ENCODE measurements at places on chromosomes 1 and 21.
A peak's percentile ranks its signal among the peaks of the same experiment; 100 is the strongest.

DNA sequence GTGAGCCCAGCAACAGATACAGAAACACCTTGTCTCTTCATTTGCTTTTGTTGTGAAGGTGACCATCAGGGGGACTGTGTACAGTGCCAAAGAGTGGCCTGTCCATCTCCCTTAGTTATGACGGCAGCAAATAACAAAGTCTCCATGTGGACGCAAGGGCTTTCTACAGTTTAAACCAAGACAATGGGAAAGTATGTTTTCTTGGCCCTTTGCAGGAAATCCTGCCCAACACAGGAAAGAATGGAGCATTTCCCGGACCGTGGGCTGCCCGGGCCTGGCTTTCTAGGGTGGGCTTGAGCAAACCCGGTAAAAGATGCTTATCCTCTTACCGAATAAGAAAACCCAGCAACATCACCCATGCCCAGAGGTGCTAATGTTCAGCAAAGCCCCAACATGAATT, 87.3 kb downstream of the ZBTB18 start:
- no peak for DNase-seq

DNA sequence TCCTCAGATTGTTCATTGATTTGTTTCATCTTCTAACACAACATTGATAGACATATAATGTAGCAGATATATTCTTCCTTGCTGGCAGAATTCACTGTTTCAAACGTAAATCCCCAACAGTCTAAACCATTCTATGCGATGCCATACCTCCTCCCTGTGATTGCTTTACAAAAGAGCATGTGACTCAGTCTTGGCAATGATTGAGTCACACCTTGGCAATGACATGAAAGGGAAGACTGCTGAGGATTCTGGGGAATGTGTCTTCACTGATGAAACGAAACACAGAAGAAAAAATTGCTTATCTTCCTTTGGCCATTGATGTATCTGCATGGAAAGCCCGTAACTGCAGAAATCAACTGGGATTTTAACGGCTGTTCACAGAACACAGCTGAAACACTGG, 409.6 kb upstream of the ZRANB2 start:
- DNase-seq: no peak

DNA sequence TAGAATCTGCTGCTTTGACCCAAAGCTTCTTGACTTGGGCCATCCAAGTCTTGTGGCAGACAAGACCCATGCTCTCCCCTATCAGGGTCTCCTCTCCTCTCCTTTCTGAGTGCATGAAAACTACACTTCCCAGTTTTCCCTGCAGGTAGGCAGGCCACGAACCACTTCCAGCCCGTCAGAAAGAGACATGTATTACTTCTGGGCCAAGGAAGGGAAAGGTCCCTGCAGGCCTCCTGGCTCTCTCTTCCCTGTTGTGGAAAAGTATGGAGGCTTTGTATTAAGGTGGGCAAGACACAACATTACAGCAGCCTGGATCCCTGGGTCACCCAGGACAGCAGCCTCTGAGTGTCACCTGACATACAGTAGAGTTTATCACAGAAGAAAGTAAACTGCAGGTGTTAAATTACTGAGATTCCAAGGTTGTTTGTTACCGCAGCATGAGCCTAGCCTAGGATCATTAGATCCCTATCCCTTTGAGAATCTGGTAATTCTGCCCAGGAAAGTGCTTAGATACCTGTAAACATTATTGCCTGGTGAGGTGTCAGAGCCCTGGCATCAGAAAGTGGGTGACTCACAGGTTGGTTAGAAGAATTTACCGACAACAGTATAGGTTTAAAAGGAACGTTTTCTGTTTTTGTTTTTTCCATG, 717.3 kb downstream of the MATN1 start:
- no peak for DNase-seq

GRCh38 chr21:41777951-41778815, 11.3 kb upstream of the RIPK4 start:
- peak; percentile 60 for DNase-seq

- DNase-seq: no peak
Observed at GRCh38 chr1:86035101-86035500, 121.5 kb downstream of the COL24A1 start.

- DNase-seq: no peak
Observed at GRCh38 chr21:26948194-26948593, 18.7 kb downstream of the ADAMTS5 start.

DNA sequence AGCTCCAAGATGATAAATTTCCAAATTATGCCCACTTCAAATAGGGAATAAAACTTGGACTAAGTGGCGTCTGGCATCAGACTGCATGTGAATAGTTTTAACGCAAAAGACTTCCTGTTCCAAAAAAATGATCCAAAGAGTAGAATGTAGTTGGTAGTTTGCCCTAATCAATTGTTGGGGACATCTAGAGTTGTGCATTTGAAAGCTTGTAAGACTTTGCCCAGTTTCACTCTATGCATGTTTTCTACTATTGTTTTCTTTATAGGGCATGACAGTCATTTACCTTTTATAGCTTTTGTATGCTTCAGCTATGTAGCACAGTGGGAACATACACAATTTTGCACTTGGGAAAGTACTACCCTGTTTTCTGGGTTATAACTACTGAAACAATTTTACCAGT, 86.0 kb downstream of the HS2ST1 start:
- DNase-seq: no peak

- DNase-seq: no peak
Observed at GRCh38 chr1:2921970-2922686, 99.1 kb upstream of the ACTRT2 start.

All from NCI-H1105 (cell line).